Hematopoietic multipotent progenitor cell (in vitro differentiated cells): ENCODE measurements at places on chromosomes 3 and 15.

GRCh38 chr3:85360742-85361387 is 402.1 kb downstream of the CADM2 start:
- DNase-seq: no peak

- no peak for DNase-seq
Observed at GRCh38 chr15:61784734-61785133, 275.5 kb downstream of the VPS13C start.

DNA sequence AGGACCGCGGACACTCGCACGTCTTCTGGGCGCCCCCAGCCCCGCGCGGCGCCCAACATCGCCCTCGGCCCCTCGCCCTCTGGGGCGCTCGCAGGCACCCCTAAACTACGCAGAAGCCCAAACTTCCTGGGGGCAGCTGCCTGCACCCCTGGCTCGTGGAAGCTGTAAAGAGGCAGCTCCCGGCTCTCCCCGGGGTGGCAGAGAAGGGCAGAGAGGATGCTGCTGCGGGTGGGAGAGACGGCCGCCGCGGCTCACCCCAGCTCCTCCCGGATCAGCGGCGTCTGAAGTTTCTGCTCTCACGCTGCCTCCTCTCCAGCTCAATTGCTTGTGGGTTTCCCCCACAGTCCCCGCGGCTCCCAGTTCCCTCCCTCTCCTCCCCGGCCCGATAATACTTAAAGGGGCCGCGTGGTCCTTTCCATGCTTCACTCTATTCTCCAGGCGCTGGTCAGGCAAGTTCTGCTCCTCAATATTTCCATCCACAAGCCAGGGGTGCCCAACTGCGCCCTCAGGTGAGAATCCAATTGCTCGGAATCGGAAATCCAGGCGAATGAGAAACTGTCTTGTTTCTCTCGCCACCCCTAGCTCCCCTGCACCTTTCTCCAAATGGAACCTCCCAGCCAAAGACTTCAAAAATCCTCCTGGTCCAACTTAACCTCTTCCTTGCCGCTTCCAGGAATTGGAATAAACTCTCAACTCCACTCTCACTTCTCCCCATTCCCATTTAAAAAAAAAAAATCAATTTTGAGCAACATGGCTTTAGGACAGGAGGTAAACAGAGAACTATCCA is 748.5 kb downstream of the ROBO1 start:
- DNase-seq: peak; percentile 75

GRCh38 chr15:78280319-78281072 is 16.1 kb downstream of the DNAJA4 start:
- no peak for DNase-seq

DNA sequence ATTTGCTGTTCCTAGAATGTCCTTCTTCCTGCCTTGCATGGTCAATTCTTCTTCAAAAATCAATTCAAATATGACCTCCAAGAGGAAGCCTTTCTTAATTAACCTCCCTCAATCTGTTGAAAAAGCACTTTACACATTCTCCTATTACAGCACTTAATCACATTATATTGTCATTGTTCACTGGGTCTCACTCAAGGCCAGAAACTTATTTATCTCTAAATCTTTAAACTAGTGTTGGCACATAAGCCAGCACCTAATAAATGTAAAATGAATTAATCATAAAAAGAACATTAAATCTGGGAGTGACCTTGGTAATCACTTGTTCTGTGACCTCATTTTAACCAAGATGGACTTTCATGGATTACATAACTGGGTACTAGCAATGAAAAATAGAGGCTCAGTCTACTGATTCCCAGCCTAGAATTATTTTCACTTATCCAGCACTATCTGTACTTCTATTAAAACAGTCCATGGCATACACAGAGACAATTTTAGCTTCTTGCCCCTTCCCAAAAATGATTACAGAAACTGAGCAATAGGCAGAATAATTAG is 22.1 kb downstream of the MSL2 start:
- DNase-seq: no peak
